Natural killer cell treated with Interleukin-12 subunit alpha and Interleukin-12 subunit beta and Interleukin-15 and Interleukin-18, amount 100 ng/mL, for 72 hours (primary cell): ENCODE measurements at places on chromosomes 6 and 20. TPM values are rescaled to one million over a fixed set of nuclear protein-coding genes. Genes with fewer than 3 reads are reported as not detected.

Gene UST
- total RNA-seq: 3.0 TPM

Gene CEP85L
- 47.4 TPM for total RNA-seq

DNA sequence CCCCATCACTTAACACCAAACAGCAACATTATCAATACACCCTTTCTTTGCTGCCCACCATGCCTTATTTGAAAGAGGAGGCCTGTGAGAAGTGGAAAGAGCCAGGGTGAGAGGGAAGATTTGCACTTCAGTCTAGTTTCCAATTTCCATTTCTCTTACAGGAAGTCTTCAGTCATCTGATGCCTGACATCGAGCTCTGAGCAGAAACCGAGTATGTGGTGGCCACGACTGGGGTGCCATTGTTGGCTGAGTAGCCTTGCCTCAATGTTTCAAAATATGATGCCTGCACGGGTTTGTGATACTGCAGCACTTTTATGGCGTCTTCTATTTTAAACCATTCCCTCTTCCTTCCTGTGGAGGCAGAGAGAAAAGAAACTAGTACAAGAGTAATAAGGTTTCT, 39.8 kb upstream of the SMIM29 start:
- no peaks in the 10 kb centered on the region for H3K27me3 ChIP-seq
- peak overlapping the region; percentile 55 for H3K27ac ChIP-seq
- DNase-seq: no peak
- H3K36me3 ChIP-seq: peaks cover 9% of the 10 kb centered on the region
- H3K4me1 ChIP-seq: peaks cover 15% of the 10 kb centered on the region
- peak overlapping the region; percentile 24 for H3K4me3 ChIP-seq

DNA sequence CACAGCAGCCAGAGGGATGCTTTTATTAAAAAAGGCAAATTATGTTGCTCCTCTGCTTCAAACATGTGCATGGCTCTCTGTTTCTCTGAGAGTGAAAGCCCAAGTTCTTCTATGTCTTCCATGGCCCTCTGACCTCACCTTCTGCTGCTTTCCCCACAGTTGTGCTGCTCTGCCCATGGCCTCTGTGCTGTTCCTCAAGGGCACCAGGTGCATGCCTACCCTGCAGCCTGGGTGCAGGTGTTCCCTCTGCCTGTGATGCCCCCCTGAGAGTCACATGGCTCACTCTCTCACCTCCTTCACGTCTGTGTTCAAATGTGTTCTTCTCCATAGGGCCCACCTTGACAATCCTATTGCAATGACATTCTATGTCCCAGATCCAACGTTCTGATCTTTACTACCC, 477.0 kb upstream of the CHD6 start:
- no peaks in the 10 kb centered on the region for H3K36me3 ChIP-seq
- no peak for DNase-seq
- H3K27me3 ChIP-seq: no peaks in the 10 kb centered on the region
- no peak overlapping the region for H3K4me3 ChIP-seq
- no peaks in the 10 kb centered on the region for H3K4me1 ChIP-seq

DNA sequence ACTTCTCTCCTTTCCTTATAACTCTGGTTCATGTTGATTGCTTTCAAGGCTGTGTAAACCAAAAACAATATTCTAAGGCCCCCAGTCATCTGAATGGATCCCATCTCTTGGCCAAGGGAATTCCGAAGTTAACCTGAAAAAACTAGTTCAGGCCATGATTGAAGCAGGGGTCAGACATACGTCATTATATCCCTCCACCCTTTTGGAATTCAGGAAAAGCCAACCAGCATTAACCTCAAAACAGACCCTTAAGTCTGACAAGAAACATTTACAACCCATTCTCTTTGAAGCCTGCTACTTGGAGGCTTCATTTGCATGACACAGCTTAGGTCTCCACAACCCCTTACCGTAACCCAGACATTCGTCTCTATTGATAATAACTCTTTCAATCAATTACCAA, 39.7 kb downstream of the SLC26A8 start:
- no peak overlapping the region for H3K4me3 ChIP-seq
- no peak overlapping the region for H3K27ac ChIP-seq
- peaks cover 7% of the 10 kb centered on the region for H3K27me3 ChIP-seq
- H3K4me1 ChIP-seq: no peaks in the 10 kb centered on the region

DNA sequence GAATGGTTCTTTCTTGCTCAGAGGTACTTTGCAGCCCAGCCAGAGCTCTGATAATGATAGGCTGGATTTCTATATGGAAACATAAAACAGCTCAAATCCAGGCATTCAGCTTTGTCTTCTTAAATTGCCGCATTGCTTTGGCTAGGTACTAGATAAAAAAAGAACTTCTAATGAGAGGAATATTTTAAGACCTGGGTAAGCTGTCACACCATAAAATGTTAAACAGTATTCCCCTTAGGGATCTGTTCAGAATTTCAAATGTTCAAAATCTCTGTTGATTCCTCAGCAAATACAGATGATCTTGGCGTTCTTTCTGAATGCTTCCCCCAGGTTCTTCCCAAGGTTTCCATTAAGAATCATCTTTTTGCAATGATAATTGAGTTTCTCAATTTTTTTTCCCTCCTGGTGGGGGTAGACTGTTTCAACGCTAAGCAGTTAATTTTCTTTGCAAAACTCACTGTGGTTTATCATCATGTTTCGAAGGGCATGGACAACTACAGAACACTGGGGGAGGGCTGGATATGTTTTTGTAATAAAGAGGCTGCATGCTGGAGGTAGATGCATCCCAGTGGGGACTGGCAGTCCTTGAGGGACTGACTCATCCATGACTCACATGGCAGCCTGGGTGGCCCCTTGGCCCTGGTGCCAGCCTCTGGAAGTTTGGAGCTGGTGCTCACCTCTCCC, 31.0 kb downstream of the TIAM2 start:
- no peaks in the 10 kb centered on the region for H3K36me3 ChIP-seq
- no peak for DNase-seq
- H3K27ac ChIP-seq: no peak overlapping the region
- no peak overlapping the region for H3K4me3 ChIP-seq
- no peaks in the 10 kb centered on the region for H3K27me3 ChIP-seq
- H3K4me1 ChIP-seq: no peaks in the 10 kb centered on the region

DNA sequence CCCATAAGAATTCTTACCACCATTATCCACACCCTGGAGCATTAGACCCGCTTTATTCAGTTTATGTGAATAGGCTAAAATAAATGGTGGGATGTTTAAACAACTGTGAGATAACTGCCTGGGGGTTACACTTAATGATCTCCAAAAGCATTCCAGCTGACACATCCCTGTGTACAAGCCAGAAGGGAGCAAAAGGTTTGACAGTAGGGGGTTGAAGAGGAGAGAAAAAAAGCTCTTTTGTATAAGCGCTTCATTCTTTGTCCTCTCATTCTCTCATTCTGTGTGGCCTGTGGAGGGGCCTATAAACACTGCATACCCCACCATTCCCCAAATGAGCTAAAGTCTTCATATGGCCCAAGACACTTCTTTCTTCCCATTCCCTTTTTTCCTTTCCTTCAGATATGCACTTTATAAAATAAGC, 30.8 kb upstream of the COL21A1 start:
- no peak for DNase-seq
- no peak overlapping the region for H3K27ac ChIP-seq
- no peaks in the 10 kb centered on the region for H3K27me3 ChIP-seq
- no peak overlapping the region for H3K4me3 ChIP-seq
- no peaks in the 10 kb centered on the region for H3K4me1 ChIP-seq

GRCh38 chr20:63941282-63942081, 14.7 kb downstream of the UCKL1 start:
- no peaks in the 10 kb centered on the region for H3K36me3 ChIP-seq
- no peaks in the 10 kb centered on the region for H3K27me3 ChIP-seq
- DNase-seq: peak; percentile 87
- peaks cover 14% of the 10 kb centered on the region for H3K4me1 ChIP-seq
- peak overlapping the region; percentile 57 for H3K4me3 ChIP-seq
- H3K27ac ChIP-seq: peak overlapping the region; percentile 70

DNA sequence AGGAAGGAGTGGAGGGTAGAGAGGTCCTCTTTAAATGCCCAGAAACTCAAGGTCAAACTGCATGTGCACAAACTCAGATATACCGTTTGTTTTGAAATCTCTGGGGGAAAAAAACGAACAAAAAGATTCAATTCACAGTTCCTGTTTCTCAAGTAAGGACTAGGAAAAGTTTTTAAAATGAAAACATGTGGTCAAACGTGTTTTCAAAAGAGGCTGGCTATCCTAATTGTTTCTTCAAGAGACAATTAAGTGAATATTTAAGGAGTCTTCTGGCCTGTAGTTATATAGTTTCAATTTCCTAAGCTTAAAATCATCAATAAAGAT, 3.1 kb downstream of the RSPO3 start:
- peaks cover 35% of the 10 kb centered on the region for H3K27me3 ChIP-seq
- no peaks in the 10 kb centered on the region for H3K36me3 ChIP-seq
- no peak for DNase-seq

DNA sequence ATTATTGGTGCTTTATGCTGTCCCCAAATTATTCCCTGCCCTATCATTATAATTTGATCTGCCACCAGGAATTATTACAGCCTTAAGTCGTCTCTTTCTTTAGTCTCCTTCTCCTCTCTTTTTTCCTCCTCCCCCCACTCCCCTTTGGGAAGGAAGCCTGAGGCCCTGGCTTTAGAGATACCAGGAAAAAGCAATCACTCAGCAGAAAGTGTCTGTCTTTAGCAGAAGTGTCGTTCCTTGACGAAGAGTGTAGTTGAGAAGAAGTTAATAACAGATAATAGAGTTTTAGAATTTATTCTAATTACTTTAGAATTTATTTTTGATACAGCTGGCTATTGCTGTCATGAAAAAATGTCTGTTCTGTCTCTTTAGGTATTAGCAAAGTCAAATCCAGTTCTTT, 16.5 kb downstream of the LIN28B start:
- H3K27ac ChIP-seq: no peak overlapping the region
- H3K4me1 ChIP-seq: no peaks in the 10 kb centered on the region
- no peaks in the 10 kb centered on the region for H3K36me3 ChIP-seq
- peaks cover 3% of the 10 kb centered on the region for H3K27me3 ChIP-seq
- no peak overlapping the region for H3K4me3 ChIP-seq
- no peak for DNase-seq
